Cardiac fibroblast (primary cell): ENCODE measurements at places on chromosomes 13 and 19.

DNA sequence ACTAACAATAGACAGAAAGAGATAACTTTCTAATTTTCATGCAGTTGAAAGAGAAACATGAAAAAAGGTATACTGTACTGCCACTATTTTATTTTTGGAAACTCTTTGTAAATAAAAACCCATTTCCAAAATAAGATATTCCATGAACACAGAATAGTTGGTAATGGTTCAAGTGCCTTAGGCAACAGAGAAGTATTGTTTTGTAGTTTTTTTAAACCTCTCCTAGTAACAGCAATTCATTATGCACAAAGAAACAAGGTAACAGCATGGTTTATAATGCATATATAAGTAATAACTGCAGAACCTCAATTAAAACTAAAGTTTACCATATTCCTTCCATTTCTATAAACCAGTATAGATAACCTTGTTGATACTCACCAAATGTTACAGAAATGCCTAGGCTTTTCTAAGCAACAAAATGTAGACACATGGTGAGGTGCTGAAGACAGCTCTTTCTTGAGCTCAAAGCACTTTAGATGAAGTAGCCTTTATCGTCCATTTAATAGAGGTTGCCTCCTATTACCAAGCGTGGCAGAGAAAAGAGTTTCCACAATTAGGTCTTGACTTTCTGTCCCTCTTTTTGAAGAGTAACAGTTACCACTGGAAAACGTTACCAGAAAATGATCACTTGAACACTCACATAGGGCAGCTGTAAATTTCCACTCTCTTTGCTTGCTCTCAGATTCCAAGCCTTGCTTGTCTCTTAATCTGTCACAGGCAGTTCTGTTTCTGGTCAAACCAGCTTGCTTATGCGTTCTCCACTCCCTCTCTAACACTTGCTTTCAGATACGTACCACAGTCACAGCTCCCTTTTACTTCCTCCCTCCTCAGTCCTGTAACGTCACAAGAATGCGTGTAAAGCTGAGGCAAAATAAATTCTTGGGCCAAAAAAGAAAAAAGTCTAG, 42.9 kb downstream of the CAB39L start:
- peak; percentile 75 for DNase-seq

DNA sequence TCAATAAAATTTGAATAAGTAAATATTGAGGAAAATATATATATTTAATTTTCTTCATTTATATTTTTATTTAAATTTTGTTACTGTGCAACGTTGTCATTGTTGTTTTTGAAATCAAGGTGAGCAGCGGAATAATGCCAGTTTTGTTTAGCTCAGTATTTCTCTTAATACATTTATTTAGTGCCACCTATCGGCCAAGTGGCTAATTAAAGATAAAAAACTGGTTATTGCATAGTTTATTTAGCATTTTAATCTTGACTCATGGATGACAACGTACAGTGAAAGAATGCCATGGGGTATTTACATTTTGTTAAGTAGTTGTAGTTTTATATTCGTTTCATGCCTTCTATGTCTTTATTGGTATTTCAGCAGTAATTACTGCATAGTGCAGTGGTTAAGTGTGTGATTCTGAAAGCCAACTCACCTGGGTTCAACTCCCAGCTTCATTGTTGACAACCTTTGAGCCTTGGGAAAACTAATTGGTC, 265.9 kb downstream of the MYO16 start:
- DNase-seq = peak; percentile 52

DNA sequence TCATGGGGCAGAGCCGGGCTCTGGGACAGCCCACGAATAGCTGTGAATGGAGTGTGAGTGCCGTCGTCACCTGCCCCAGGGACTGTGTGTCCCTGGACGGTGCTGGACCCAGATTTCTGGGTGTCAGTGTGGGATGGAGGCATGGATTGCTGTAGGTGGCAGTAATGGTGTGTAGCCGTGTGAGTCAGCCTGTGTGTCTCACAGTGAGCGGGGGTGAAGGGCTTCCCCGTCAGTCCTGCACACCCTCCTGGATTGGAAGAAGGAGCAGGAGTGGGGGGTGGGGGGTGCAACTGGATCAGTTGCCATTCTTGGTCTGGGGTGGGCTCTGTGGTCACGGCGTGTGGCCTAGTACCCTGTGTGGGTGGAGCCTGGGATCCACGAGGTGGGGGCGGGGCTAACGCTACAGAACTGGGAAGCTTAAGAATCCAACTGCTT, 6.5 kb upstream of the LTBP4 start:
- peak; percentile 51 for DNase-seq

DNA sequence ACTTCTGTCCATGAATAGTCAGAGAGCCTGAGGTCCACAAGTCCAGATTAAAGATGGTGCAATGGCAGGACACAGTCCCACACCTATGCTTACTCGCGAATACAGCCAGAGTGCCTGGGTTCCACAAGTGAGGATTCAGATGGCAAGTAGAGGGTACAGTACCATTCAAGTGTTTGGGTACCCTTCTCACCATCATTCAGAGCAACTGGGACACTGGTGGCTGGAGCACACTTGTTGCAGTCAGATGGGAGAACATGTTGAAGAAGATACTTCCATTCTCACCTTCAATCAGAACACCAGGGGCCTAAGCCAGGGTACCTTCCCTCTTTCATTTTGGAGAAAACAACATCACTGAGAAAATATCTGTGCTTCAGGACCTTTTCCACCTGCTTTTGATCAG, 43.7 kb upstream of the ZNF599 start:
- no peak for DNase-seq

GRCh38 chr13:21813110-21813509, 142.2 kb downstream of the FGF9 start:
- no peak for DNase-seq

- DNase-seq = peak; percentile 90
Measured at GRCh38 chr19:9306443-9306842, 3.2 kb downstream of the ZNF699 start.

GRCh38 chr13:111981446-111982165, 85.3 kb upstream of the SOX1 start:
- DNase-seq = no peak

GRCh38 chr13:113975416-113975815, 1.5 kb upstream of the C13orf46 start:
- no peak for DNase-seq

DNA sequence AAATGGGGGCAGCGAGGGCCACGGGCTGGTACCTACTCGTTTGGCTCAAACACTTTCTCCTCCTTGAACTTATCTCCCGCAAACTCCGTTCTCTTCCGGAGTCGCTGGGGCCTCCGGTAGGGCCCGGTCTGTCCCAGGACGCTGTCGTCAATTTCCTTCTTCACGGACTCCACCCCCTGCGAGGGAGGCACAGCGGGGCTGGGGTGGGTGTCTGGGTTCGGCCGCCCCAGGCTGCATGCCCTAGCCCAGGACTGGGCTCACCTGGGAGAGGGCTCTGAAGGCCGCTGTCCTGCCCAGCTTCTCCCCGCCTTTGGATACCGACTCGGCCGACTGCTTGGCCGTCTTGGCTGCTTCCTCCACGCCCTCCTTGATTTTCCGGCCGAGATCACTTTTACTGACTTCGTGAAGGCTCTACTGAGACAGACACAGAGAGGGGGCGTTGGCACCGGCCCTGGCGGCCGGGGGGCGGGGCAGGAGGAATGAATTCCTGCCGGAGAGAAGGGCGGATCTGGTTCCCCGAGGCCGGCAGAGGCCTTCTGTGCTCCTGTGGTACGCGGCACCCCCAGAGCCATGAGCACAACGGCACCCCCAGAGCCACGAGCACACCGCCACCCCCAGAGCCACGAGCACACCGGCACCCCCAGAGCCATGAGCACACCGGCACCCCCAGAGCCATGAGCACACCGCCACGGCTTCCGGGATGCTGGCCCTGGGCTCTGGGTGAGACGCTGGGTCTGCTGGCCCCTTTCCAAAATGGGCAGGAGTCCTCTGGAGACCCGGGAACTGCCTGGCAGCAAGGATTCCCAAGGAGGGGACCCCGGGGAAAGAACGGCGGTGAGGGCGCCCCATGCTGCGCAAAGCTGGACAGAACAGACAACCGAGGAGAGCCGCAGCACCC, 8.1 kb upstream of the CTXN1 start:
- DNase-seq = no peak

GRCh38 chr13:50124536-50125303, 109.5 kb downstream of the KCNRG start:
- DNase-seq = peak; percentile 61

DNA sequence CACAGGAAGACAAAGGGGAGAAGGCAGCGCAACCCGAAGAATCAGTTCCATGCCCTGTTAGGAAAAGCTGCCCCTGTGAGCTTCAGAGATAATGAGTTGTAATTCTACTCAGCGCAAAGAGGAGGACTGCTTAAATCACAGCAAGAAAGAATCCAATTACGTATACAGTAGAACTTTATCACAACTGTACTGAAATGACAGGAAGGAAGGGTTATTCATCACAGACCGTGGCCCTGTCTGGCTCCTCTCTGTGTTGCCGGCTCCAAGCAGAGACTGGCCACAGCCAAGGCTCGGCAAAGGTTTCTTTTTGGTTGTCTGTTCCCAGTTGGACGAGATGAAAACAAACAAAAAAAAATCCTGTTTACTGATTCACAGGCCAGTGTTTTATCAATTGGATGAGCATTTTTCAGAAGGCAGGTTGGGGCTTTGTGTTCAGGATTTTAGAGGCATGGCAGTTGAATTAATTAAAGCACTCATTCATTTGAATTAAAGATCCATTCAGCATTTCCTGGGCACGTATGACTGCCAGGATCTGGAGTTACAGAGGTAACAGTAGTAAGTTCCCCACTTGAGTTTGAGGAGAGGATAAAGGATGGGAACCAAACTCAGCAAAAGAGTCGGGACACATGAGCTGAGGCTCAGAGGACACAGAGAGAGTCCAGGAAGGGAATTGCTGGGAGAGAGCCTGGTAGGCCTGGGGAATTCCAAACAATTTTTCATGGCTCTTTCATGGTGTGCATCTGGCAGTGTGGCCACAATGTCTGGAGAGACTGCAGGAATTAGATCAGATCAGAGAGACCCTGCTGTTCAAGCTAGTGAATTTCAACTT, 341.0 kb downstream of the DNAJC15 start:
- peak; percentile 83 for DNase-seq

DNA sequence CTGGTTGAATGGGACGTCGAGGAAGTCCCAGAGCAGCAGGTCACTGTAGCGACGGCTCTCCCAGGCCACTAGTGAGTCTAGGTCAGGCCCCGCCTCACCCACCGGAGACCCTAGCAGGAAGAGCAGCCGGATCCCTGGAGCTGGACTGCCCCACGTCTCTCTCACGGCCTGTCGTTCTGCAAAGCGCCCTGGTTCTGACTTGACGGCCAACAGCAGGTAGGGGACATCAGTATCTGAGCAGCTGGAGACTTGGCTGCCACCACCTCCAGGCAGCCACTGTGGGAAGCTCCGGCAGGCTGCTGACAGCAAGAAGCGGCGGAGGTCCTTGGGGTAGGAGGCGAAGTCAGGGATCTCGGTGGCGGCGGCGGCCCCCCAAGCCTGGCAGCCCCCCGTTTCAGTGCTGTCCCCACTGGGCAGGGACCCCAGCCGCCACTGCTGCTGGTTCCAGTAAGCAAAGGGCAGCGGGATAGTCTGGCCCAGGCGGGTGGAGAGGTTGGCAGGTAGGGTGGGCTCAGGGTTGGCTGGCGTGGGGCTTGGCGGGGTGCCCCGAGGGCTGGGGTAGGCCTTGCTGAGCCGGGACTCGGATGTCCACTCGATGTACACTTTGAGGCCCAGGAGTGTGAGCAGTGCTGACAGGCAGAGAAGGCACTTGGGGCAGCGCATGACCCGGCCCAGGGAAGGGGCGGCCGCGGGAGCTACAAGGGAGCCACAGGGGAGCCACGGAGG, 895 bp downstream of the B3GNT8 start:
- no peak for DNase-seq

- DNase-seq = no peak
Measured at GRCh38 chr19:55000761-55001160, 34.6 kb downstream of the NLRP2 start.

DNA sequence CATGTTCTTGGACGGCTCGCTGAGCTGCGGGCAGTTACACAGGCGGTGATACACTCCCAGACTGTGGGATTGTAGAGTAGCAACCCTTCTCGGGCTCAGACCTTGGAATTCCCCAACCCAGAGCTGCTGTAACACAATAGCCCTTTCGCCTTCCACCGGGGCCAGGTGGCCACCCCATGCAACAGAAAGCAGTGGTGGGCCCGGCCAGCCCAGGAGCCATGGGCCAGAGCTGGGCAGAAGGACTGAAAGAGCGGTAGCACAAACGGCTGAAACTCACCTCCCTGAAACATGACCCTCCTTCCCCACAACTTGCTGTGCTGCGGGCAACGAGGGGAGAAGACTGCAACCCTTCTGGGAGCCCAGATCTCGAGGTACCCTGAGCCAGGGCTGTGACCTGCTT, 429.0 kb downstream of the SLITRK1 start:
- no peak for DNase-seq

DNA sequence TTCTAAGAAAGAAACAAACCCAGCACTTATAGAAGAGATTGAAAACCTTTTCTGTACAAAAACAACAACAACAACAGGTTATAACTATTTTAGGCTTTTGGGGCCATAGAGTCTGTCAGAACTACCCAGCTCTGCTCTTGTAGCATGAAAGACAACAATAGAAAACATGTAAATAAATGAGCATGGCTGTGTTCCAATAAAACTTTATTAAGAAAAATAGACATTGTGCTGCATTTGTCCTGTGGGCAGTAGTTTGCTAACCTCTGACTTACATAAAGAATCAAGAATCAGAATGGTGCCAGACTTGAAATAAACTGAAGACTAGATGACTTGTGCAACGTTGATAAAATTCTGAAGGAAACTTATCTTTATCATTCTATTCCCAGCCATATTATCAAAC, 617.5 kb downstream of the DIAPH3 start:
- DNase-seq = no peak

- DNase-seq = no peak
Measured at GRCh38 chr19:35398570-35398969, 27.7 kb downstream of the GPR42 start.

GRCh38 chr13:35470671-35471661, 5.5 kb downstream of the MAB21L1 start:
- peak; percentile 39 for DNase-seq

GRCh38 chr19:32171719-32172151, 173.7 kb upstream of the ZNF507 start:
- no peak for DNase-seq

- DNase-seq = no peak
Measured at GRCh38 chr13:23856008-23856750, 33.0 kb downstream of the MIPEP start.

- DNase-seq = no peak
Measured at GRCh38 chr19:51600940-51601580, 29.1 kb downstream of the SIGLEC5 start.

DNA sequence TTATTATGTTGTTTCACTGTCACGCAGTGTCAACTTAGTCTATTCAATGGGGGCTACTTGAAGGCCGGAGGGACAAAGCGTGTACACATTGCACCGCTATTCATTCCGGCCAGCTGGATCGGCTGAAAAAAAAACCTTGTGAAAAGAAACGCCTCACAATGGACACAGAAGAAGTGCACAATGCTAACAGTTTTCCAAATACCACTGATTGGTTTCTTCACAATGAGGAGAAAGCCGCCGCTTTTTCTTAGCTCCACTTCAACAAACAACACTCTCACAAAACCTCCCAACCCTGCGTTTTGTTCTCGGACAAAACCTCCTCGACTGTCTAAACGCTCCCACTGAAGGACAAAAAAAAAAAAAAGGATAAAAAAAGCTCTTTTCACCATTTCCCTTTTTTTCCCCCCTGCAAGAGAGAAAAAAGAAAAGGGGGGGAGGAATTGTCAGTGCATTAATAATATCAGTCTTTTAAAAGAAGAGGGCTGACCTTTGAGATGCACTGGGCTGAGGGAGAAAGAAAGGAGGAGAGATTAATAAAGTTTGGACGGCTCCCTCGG, 5.4 kb downstream of the SOX21 start:
- no peak for DNase-seq

GRCh38 chr19:43584484-43584883, 8.9 kb downstream of the PINLYP start:
- DNase-seq = no peak
